ENCODE measurements at places on chromosomes 4 and X.

DNA sequence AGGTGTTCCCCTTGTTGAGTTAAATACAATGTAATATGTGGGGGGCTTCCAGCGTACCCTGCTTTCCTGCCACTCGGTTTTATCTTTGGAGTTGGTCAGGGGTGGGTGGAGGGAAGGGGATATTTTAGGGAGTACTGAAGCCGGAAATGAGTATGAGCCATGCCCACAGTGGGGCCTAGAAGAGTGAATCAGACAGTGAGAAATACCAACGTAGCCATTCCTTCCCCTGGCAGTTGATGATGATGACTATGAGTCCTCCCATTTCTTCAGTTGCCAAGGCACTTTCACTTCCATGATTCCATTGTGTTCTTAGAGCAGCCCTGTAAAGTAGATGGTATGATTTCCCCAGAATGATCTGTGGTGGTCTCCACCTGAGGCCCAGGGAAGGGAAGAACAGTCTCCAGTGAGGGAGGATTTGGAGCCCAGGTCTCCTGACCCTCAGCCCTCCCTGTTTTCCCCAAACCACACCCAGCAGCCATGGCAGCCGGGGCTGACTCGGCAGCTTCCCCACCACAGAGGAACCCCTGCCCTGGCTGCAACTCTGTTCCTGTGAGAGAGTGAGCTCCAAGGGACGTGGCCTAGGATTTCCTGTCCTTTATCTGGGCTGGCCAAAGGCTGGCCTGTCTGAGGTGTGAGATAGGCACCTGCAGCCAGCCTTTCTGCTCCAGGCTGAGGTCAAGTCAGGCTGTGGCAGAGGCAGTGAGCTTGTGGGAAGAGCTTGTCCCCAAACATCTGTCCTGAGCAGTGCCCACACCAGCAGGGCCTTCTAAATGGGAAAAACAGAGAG lies 52.7 kb downstream of the STARD8 start:
- DNase-seq: no peak

- no peak for DNase-seq
Observed at GRCh38 chrX:110145854-110146253, 142.9 kb downstream of the TMEM164 start.

GRCh38 chr4:141614878-141615586 lies 21.4 kb upstream of the IL15 start:
- DNase-seq: no peak

DNA sequence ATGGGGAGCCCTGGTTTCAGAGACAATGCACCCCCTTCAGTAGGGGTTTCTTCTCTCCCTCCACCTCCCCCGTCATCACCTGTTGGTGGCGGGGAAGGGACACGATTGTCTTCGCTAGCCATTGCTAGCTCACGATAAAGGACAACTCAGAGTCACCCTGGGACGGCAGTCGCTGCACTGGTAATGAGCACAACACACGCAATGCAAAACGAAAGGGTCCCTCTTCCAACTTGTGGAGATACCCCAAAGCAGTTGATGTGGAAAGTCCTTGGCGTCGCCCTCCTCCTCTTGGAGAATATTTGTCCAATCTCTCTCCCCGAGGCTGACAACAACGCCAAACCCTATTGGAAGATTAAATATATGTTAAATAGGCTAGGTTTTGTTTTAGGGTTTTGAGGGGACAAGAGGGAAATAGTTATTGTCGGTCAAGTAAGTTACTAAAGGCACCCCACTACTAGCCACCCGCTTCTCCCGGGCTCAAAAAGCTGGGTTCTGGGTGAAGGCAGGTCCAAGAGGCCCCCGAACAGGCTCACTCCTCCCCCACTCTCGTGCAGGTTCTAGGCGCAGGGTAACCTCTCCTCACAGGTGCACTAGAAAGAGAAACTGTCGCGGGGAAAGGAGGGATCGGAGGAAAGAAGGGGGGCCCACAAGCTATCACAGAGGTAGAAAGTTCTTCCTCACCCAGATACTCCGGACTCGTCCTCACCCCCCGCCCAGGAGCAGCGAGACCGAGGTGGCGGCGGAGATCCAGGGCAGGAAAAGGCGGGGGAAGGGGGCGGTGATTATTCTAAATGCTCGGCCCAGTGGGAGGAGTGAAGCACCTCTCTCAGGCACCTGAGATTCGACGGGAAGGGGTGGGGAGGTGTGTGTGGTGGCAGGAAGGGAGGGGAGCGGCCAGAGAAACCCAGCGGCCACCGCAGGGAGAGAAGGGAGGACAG lies at the start of gene LRBA:
TSS of gene LRBA (minus strand) at position 764 of the 938 bp plus-strand sequence. CDS start at position 122, 642 bp downstream.
- peak; percentile 54 for DNase-seq

DNA sequence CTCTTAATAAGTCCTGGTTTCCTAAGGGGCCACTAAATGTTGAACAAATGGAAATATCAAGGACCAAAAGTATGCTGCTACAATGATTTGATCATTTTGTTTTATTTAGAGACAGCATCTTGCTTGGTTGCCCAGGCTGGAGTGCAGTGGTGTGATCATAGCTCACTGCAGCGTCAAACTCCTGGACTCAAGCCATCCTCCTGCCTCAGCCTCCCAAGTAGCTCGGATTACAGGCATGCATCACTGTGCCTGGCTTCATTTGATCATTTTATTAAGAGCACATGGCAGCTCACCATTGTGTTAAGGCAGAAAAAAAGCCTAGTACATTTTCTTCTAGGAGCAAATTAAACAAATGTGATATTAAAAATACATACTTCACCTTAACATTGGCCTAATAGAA lies 52.7 kb downstream of the DCLK2 start:
- no peak for DNase-seq

- no peak for DNase-seq
Observed at GRCh38 chr4:68683034-68683433, 12.6 kb upstream of the UGT2B15 start.

DNA sequence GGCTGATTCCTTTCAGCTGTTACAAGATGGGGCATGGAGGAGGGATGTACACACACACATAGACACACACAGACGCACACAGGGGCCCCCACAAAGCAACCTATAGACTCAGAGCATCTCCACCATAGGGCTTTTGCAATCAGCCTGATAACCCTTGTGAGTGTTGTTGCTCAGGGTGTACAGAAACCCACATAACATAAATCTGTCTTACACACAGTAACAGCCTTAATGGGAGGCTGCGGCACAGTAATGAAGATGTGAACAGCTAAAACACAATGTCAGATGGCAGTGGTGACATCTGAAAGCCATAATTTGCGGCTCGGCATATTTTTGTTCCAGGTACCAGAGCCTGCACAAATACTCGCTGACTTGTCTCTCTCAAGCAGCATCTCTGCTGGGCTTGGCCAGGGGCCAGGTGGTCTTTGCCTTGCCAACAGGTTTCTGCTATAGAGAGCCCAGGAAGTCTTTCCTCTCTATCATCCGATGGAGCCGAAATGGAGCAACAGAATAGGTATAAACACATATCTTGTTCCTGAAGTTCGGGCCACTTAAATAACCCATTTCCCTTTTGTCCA lies 357.2 kb upstream of the GATB start:
- DNase-seq: no peak

DNA sequence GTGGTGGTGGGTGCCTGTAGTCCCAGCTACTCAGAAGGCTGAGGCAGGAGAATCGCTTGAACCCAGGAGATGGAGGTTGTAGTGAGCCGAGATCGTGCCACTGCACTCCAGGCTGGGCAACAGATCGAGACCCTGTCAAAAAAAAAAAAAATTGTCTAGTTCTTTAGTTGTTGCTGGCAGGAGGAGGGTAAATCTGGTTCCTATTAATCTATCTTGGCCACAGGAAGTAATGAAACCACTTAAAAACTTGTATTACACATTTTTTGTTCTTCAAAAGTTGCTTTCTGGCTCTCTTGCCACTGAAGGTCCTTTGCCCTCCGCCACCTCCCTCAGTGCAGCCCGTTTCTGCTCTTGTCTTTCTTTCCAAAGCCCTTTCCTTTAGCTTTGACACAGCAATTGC lies 102.9 kb upstream of the ARSJ start:
- DNase-seq: no peak

GRCh38 chr4:123507376-123507775 lies 110.8 kb downstream of the SPRY1 start:
- peak; percentile 4 for DNase-seq

GRCh38 chrX:155747520-155747919 lies 133.6 kb upstream of the VAMP7 start:
- peak; percentile 49 for DNase-seq

DNA sequence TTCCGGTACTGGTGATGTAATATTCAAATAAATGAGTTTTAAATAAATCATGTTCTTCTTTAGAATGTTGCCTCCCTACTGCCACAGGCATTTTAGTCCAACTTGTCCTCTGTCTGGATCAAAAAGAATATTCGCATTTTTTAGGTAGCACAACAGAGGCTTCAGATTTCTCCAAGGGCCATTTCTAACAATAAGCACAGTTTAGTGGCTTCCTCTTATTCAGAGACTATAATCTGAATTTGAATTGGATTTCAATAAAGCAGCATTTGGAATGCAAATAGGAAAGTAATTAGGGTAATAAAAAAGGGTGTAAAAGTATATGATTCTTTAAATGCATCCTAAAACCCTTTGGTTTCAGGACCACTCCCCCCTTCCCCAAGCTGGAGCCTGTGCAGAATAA lies 167.9 kb upstream of the GLRA2 start:
- DNase-seq: no peak

- no peak for DNase-seq
Observed at GRCh38 chrX:44733931-44734330, 109.9 kb upstream of the DUSP21 start.

GRCh38 chrX:154030715-154031305 lies 11.1 kb upstream of the IRAK1 start:
- no peak for DNase-seq

GRCh38 chr4:41632481-41633073 lies 94.6 kb downstream of the LIMCH1 start:
- no peak for DNase-seq

DNA sequence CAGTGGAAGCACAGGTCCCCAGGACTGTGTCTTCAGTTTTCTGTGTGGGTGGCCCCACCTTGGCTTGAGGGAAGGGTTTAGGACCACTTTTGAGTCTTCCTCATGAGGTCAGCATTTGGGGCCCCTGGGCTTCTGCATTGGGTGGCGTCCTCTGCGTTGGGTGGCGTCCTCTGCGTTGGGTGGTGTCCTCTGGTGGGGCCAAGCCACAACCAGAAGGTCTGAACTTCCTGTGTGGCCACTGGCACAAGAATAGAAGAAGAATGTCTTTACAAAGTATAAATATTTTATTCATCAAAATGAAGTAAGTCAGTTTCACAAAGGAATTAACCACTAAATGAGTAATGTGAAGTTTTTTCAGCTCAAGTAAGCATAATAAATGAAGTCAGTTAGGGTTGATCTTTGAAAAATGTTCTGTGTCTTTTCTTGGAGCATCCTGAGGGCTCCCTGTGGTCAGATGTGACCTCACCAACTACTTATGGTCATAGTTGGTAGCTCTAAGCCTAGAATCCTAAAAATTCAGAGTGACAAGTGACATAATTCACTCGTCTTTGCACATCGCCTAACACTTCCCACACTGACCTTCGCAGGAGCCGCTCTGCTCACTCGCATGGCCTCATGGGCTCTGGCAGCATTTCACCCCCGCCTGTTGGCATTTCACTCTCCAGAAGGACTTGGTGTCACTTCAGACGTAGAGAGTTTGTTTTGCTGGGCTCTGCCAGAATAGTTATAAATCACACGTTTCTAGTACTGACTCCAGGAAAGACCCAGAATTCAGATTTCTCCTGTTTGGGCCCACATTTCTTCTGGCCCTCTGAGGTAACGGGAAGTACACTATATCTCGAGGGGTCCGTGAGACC lies 39.0 kb upstream of the HGFAC start:
- DNase-seq: no peak

GRCh38 chr4:119302073-119302832 lies 19.7 kb downstream of the FABP2 start:
- no peak for DNase-seq

GRCh38 chrX:154049209-154050112 lies 29.8 kb upstream of the IRAK1 start:
- DNase-seq: no peak

DNA sequence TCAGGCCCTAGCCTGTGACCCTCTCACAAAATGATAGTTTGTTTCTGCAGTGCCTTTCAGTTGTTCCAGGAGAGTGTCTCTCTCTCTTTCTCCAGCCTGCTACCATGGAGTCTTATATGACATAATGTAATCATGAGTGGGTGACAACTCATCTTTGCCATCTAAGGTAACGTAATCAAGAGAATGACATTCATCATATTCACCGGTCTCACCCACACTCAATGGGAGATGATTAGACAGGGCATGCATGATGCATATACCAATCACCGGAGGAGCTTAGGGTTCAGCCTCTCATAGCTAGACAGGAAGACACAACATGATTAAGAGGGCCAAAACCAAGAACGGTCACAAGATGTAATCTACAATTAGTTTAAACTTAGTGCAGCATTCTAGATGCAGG lies 97.1 kb upstream of the FAM9B start:
- DNase-seq: no peak

DNA sequence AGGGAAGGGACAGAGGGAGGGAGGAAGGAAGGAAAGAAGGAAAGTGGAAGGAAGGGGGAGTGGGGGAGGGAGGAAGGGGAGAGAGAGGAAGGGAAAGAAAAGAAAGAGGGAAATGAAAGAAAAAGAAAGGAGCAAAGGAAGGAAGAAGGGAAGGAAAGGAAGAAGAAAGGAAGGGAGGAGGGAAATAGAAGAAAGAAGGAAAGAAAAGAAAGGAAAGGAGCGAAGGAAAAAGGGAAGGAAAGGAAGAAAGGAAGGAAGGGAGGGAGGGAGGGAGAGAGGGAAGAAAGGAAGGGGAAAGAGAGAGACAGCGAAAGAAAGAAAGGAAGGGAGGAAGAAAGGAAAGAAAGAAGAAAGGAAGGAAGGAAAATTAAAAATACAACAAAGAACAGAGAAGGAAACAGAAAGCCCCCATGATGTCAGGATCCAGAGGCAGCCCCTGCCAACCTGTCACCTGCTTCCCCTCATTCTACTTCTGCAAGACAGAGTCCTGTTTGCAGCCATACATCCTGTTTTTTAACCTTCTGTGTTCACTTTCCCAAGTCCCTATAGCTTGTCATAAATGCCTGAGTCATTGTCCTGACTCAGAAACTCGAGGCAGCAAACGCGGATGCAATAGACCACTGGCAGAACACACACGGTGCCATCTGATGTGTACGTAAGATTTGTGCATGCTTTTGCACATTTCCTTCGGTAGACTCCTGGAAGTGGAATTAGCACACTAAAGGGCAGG lies 77.0 kb upstream of the C4orf50 start:
- no peak for DNase-seq

DNA sequence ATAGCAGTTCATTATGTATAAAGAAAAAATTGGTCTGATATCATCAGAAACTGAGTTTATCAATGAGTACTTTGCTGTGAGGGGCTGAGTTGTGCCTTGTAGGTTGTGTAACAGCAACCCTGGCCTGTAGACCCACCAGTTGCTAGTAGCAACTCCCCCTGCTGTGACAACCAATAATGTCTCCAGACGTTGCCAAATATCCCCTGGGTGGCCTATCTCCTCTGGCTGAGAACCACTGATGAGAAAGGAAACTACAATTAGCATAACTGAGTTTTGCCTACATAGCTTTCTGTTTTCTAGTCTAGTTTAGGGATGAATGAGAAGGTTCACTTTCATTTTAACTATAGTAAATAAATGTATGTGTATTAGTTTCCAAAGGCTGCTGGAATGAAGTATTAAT lies 234.1 kb downstream of the CPE start:
- no peak for DNase-seq
